BJ (cell line): ENCODE measurements at places on chromosomes 7 and 10. TPM values are rescaled to one million over a fixed set of nuclear protein-coding genes. Genes with fewer than 3 reads are reported as not detected.

GRCh38 chr7:95897557-95898251 lies 125.3 kb downstream of the DYNC1I1 start:
- DNase-seq, result no peak

GRCh38 chr7:21850531-21851285 lies 95.0 kb downstream of the CDCA7L start:
- peak; percentile 20 for DNase-seq

GRCh38 chr10:77796311-77796915 lies 130.1 kb downstream of the DLG5 start:
- DNase-seq, result no peak

DNA sequence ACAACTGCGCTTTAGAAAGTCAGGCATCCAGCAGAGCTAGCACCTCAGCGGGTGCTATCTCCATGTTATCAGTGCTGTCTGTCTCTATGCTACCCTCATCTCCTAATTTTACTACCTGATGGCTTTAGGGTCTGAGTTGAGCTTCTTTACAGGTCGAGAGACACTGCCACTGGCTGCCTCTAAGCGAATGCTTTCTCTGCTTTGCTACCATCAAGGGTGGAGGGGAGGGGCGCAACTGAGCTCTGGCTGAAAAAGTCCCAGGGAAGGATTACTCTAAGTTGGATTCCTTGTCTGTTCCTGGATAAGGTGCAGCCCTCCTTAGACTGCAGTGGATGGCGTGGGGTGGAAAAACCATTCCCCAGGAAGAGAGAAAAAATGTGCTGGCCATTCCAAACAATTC lies 105.7 kb downstream of the CDK14 start:
- DNase-seq, result no peak

OIT3 gene
- 0.07 TPM in 1 of 2 replicates, not detected in the other for polyA plus RNA-seq

AIFM2 gene
- polyA plus RNA-seq, result 13.9 and 18.4 TPM in 2 replicates

TRIL gene
- polyA plus RNA-seq, result 0.01 TPM in 1 of 2 replicates, not detected in the other
